ENCODE measurements at places on chromosomes 7 and 10.

GRCh38 chr7:96198047-96198636 is 123.8 kb downstream of the SLC25A13 start:
- no peak for DNase-seq

- DNase-seq: no peak
Observed at GRCh38 chr7:112630565-112630964, 149.8 kb downstream of the LSMEM1 start.

DNA sequence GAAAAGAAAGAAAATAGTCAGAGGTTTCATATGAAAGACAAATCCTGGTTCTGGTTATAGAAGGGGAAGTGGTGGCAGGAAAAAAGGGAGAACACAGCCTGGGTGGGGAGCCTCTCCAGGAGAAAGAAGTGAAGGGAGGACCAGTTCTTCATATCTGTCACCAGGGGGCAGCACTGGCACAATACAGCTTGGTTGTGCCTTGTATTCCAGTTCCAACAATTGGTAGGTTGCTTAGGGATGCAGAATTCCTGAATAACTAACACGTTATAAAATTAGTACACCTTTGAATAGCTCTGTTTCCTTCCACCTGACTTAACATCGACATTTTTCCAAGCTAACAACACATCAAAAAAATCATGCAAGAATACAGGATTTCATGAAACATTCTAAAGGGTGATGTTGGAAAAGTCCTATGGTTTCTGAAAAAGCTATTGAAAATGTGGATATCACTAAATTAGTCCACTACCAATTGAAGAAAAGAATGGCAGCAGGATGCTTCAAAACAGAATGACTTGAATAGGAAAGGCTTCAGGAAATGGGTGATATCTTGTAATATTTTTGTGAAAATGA is 52.9 kb downstream of the CYP26A1 start:
- no peak for DNase-seq

GRCh38 chr7:155725006-155725355 is 80.5 kb downstream of the RBM33 start:
- peak; percentile 26 for DNase-seq

- DNase-seq: no peak
Observed at GRCh38 chr7:114181280-114181679, 233.3 kb upstream of the FOXP2 start.

GRCh38 chr10:71005337-71006305 is 117.3 kb upstream of the PCBD1 start:
- no peak for DNase-seq

GRCh38 chr7:100132697-100133151 is 6.0 kb downstream of the MBLAC1 start:
- DNase-seq: peak; percentile 77

GRCh38 chr7:1924258-1924817 is 254.3 kb downstream of the ELFN1 start:
- DNase-seq: no peak

- DNase-seq: no peak
Observed at GRCh38 chr7:157495177-157495553, 158.4 kb downstream of the DNAJB6 start.

DNA sequence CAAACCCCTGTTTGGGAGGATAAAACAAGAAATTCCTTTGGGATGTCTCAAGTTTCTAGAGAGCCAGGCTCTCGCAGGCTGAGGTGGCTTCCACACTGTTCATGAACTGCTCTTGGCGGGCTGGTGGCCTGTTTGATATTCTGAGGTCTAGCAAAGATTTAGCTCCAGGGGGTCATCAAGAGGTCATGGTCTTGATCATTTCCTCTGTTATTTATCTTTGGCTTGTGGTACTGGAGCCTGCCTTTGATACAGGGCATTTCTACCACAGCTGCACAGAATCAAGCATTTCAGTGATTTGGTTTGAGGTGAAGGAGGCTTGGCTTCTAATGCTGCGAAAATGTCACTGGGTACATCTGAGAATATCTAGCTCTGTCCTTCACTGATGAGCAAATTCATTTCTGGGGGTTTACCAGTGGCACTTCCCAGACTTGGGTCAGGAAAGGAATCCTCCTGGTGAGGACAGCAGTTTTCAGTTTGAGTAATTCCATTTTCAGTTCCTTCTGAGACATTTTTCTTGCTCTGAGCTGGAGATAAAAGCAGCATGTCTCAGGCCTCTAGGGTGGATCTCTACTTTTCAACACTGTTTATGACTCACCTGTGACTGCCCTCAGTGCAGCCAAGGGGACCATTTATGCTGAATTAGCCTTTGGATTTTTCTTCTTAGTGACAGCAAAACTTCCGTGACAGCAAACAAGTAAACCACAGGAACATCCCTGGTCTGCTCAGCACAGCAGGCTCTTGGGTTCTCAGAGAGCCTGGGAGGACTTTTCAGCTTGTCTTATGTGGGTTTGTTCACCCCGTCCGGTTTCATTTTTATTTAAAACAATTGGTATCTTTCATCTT is 312.0 kb downstream of the RNLS start:
- DNase-seq: no peak

- DNase-seq: no peak
Observed at GRCh38 chr7:134703241-134703594, 56.6 kb downstream of the BPGM start.

GRCh38 chr10:7471720-7472367 is 61.0 kb upstream of the SFMBT2 start:
- peak; percentile 79 for DNase-seq

GRCh38 chr7:36748017-36748487 is 23.8 kb upstream of the AOAH start:
- no peak for DNase-seq

- DNase-seq: peak; percentile 55
Observed at GRCh38 chr10:3850999-3851937, 66.3 kb upstream of the KLF6 start.

DNA sequence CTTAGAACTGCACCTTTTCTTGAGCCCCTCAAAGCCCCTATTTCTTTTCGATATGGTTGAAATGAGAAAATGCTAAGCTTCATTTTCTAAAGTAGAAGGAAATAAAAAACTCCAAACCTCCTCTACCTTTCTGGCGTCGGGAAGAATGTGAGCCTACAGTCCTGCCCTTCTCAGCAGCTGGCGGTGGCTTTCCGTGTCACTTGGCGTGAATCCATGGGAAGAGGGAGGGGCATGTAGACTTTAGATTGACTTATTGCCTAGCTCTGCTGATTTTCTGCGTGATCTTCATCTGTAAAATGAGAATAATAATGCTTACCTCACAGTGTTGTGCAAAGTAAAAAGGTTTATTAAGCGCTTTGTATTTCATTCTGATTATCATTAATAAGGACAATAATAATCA is 35.0 kb downstream of the PRR15 start:
- DNase-seq: no peak

DNA sequence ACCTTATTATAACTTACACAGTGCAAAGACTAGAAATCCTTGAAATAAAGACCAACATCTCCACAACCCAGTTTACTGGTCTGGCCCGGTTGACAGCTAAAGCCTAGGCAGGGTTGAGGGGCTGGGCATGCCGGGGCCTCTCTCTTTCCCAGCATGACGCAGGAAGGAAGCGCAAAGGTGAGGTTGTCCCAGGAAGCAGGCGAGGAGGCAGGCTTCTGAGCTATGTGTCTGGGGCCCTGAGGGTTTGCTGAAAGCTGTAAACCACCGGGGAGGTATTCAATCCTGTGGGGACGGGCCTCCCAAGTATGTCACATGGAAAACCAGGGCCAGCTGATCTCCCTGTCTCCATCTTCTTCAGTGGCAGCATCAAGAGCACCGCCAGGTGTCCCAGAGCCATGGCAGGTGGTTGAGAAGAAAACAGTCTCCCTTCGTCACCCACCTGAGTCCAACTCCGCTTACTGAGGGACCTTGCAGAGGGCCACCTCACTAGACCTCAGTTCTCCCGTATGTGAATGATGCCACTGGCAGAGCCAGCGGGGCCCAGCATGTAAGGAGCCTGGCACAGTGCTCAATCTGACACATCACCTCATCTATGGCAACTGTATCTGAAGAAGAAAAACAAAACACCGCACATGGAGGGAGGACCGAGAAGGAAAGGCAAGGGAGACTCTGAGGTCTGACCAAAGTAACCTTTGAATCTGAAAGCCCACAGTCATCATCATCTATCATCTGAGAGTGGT is 49.5 kb downstream of the FAM53B start:
- DNase-seq: no peak

GRCh38 chr7:26978146-26978545 is 113.8 kb upstream of the SKAP2 start:
- DNase-seq: no peak

DNA sequence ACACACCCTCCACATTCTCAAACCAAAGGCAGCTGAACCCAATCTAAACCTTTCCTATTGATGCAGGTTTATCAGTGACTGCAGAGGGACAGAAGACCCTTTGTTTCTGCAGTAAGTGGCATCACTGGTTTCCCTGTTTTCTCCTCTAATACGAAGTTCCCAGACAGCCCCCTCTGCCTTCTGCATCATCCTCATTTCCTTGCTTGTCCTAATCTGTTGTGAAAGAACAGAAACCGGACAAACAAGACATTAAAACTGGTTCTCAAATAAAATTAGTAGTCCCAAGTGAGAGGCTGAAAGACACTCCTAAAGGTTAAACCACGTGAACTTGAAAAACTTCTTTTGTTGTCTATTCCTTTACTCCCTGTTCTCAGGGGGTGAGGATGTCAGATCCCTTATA is 10.1 kb upstream of the ADRB1 start:
- no peak for DNase-seq

GRCh38 chr7:24704311-24704710 is 53.0 kb downstream of the GSDME start:
- no peak for DNase-seq

DNA sequence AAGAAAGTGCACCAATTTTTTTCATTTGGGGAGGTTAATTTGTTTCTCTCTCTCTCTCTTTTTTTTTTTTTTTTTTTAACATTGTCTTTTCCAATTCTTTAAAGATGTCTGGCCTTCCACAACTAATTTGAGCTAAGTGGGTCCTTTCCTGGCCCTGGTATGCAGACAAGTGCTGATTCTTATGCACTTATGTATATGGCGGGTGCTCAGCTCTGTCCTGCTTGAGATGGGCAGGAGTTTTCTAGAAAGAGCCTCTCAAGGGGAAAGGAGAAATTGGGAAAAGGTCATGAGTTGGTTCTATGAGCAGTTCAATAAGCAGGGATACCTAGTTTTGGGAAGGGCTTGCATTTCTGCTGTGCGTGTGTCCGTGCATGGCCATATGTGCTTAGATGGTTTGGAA is 67.8 kb upstream of the NPVF start:
- DNase-seq: no peak

DNA sequence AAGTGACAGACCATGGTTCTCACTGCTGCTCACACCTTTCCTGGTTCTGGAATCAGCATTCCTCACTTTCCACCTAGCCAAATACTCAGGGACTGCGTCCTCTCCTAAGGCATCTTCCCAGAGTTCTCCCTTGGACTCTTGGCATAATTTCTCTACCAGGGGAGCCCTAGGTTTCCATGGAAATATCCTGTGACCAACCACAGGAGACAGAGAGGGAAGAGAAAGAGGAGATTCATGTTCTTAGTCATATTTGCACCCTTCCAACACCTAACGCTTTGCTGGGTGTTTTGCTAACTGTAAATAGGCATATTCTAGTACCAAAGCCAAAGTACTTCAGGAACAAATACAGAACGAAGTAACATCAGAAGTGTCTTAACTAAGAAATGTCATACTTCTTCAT is 28.6 kb downstream of the DENND11 start:
- no peak for DNase-seq
